ENCODE measurements at places on chromosomes 6 and 20. TPM values are rescaled to one million over a fixed set of nuclear protein-coding genes. Genes with fewer than 3 reads are reported as not detected.

- no peak for DNase-seq
Observed at GRCh38 chr6:82045965-82046756, 201.4 kb downstream of the IBTK start.

Gene PNRC1
- total RNA-seq: 699 TPM

GRCh38 chr6:170135821-170136471 lies 154.9 kb downstream of the DLL1 start:
- DNase-seq: no peak

DNA sequence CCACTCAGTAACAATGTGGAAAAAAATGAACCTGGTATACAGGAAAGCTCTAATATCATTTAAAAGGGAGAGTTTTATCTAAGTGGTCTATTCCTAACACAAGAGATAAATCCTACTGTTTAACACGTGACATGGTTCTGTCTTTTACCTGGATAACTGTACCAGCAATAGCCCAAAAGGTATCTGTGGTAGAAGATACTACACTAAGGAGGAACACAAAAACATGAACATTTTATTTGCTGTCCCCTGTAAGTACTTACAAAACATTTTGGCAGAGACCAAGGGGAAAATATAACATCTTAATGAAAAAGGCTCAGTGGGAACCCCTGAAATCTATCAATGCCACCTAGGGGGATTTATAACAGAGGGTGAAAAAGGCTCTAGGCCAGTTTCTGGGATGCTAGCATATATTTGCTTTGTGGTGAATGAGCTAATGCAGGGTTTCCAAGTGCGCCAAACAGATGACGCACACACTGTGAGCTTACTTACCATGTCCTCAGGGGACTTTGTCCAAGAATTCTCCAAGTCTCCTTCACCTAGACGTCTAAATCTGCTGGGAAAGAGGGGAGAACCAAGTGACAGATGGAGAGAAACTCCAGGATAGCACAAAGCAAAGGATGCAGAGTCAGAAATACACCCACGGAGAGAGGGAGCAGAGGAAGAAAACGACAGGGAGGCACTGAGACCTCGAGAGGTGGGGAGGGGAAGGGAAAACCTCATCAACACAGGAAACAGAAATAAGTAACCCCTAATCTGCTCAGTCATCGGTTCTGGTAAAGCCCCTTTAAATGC lies 147.9 kb upstream of the PRND start:
- no peak for DNase-seq

Gene RSPO3
- not detected for total RNA-seq

DNA sequence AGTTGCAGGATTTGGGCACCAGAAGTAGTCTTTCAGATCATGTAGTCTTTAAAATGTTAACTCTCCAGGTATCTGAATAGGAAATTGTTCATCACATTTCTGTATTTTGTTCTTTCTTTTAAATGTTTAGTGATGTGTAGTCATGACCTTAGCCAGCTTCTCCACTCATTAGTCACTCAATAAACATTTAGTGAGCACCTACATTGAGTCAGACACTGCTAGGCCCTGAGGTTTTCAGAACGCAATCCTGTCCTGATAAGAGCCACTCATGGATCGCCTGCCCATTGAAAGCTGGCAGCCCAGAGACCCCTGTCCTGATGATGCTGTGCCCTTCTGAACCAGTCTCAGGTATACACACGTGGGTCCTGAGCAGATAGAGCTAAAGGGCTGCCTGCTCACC lies 163.4 kb upstream of the HEY2 start:
- DNase-seq: no peak

- no peak for DNase-seq
Observed at GRCh38 chr6:6804843-6805615, 216.5 kb downstream of the LY86 start.

DNA sequence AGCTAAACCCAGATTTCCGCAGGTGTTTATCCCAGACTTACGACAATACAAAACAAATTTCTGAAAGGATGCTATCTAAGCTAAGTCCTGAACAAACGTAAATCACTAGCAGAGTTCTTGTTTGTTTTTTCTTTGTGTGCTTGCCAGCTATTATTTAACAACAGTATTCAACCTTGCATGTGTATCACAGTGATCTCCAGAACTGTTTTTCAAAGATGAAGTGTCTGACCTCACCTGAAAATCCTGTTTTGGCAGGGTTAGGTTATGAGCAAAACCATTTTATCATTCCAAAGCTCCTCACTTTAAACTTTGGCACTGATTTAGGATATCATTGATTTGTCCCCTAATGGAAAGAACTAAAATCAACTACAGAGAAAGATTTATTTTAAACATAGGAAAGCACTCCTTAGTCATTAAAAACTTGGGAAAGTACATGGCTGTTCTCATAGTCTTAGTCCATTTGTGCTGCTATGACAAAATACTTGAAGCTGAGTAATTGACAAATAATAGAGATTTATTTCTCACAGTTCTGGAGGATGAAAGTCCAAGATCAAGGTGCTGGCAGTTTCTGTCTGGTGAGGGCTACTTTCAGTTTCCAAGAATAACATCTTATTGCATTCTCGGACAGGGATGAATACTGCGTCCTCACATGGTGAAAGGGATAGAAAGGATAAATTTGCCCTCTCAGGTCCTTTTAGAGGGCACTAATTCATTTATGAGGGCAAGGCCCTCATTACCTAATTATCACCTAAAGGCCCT lies 20.8 kb upstream of the BMP5 start:
- no peak for DNase-seq

Gene CRISP3
- not detected for total RNA-seq

- no peak for DNase-seq
Observed at GRCh38 chr6:6841571-6841970, 253.1 kb downstream of the LY86 start.

Gene PEX7
- total RNA-seq: 5.8 TPM

GRCh38 chr6:42163981-42164380 lies 9.2 kb upstream of the GUCA1A start:
- DNase-seq: no peak

Gene KIFC1
- total RNA-seq: 0.60 TPM

Gene DNAJC5
- total RNA-seq: 51.8 TPM

Gene HSPA12B
- not detected for total RNA-seq

DNA sequence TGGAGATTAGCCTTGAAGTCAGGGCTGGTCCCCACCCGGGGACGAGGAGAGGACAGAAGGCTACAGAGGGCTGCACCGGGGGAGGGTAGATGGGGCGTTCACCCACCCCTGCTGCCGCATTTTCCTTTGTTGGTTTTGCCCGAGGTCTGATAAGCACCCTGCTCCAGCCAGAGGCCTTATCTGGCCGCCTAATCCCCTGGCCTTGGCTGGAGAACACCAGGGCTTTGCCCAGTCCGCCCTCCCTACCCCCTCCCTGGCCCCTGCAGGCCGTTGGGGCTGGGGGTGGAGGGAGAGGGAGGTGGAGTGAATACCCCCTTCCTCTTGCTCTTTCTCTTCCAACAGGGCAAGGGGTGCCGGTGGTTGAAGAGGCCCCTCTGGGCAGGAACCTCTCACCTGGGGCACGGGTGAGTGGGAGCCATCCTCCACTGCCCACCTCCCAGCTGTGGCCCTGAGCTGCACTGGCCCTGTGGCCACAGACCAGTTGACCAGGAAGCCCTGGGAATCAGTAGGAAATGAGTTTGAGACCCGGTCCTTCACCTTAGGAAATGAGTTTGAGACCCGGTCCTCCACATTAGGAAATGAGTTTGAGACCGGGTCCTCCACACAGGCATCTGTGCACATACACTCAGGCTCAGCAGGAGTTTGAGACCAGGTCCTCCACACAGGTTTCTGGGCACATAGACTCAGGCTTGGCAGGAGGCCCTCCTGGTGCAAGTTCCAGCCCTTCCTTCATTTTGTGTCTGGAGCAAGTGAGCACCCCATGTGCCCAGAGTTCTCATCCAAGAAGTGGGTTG lies 12.0 kb upstream of the GATA5 start:
- DNase-seq: no peak

DNA sequence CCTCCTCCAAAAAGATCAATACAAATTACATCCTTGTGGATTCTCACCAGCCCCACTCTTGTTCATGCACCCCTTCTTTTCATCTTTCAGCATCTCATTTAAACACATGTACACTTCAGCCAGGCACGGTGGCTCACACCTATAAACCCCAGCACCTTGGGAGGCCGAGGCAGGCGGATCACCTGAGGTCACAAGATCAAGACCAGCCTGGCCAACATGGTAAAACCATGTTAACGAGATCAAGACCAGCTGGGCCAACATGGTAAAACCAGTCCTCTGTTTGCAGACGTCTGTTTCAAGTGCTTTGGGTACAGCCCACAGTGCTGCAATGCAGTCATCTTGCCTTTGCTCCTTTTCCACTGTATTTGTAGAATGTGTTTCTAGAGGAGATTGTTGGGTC lies 45.3 kb downstream of the ZMYND8 start:
- DNase-seq: no peak

- peak; percentile 76 for DNase-seq
Observed at GRCh38 chr20:63973636-63974401, 4.1 kb upstream of the ZNF512B start.

Gene WFDC2
- 0.80 TPM for total RNA-seq

DNA sequence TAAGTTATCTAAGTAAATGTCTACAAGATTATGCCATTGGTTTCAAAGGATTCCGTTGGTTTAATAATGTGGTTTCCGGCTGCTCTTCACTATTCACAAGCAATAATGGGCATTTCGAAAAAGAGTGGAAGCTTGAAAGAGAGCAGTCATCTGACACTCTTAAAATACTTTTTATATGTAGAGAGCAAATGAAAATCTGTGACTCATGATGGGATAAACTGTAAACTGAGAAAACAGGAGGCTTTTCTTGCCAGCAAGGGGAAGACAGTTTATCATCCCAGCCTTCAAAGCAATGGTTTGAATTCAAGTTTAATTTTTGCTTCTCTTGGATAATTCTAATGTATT lies 145.7 kb downstream of the KHDC1L start:
- no peak for DNase-seq

Gene NKX2-2
- not detected for total RNA-seq

Gene GSTA1
- not detected for total RNA-seq

GRCh38 chr20:22921595-22922421 lies 113.3 kb upstream of the SSTR4 start:
- no peak for DNase-seq

Gene MC3R
- not detected for total RNA-seq

DNA sequence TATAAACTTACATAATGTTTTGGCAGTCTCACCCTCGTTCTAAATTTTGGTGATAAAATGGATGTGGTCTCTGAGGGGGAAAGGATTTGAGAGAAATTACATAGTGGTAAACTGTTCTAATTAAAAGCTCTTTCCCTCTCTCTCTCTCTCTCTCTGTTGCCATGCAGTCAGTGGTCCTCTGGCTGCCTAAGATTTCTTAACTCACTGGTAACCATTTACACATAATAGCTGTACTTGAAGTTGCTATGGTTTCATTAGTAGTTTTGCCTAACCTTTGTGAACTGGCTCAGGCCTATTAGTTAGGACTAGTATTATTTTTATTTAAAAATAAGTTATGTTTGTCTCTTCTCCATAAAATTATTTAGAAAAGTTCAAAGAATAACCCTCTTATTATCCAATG lies 42.0 kb downstream of the MAPK14 start:
- DNase-seq: no peak

- DNase-seq: no peak
Observed at GRCh38 chr6:38776515-38776914, 61.4 kb downstream of the DNAH8 start.

- no peak for DNase-seq
Observed at GRCh38 chr6:13080462-13081188, 247.7 kb downstream of the TBC1D7 start.

Gene PSORS1C2
- not detected for total RNA-seq

GRCh38 chr20:47581090-47581489 lies 79.4 kb downstream of the NCOA3 start:
- DNase-seq: no peak

GRCh38 chr20:43983359-43983758 lies 68.7 kb downstream of the TOX2 start:
- DNase-seq: no peak

DNA sequence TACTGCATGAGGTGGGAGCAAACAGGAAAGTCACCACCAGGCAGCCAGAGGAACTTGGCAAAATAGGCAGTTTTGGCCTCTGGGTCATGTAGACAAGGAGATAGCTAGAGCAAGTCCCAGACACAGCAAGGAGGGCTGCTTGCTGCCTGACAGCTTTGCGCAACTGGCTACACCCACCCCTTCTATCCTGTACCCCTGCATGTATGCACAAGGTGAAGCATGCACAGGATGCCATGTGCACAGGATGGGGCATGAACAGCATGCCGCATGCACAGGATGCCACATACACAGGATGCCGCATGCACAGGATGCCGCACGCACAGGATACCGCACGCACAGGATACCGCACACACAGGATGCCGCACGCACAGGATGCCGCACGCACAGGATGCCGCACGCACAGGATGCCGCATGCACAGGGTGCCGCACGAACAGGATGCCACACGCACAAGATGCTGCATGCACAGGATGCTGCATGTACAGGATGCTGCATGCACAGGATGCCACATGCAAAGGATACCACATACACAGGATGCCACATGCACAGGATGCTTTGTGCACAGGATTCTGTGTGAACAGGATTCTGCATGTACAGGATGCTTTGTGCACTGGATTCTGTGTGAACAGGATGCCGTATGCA lies 104.9 kb upstream of the IYD start:
- DNase-seq: no peak

DNA sequence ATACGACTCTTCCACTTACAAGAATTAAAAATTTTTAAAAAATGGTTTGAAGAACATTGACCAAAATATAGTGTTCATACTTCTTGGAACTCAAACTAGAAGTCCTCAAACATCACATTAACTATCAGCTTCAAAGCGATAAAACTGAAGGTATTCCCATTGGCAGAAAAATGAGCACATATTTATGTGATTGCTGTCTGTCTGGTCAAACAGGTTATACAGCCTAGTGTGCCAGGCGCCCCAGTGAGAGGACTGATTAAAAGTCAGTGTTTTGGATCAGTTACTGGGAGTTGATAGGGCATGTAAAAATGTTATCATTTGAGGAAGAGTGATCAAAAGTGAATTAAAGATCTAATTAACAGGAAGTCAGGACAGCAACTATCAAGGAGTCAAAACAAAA lies 738.8 kb downstream of the HDGFL1 start:
- DNase-seq: no peak

Measured in naive thymus-derived CD8-positive, alpha-beta T cell (primary cell).